ENCODE measurements at places on chromosomes 5 and 9.

DNA sequence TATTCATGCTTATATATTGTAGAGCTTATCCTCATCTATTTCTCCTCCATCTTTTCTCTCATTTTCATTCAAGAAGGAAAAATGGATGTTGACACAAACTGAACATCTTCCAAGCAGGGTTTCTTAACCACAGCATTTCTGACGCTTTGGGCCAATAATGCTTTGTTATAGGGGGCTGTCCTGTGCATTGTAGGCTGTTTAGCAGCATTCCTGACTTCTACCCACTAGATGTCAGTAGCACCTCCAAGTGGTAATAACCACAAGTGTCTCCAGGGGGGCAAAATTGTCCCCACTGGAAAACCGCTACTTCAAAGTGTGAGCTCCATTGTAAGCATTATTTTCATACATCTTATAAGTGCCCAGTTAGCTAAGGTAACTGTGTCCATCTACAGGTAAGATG is 2.6 kb upstream of the TXNDC8 start:
- no peak for DNase-seq

DNA sequence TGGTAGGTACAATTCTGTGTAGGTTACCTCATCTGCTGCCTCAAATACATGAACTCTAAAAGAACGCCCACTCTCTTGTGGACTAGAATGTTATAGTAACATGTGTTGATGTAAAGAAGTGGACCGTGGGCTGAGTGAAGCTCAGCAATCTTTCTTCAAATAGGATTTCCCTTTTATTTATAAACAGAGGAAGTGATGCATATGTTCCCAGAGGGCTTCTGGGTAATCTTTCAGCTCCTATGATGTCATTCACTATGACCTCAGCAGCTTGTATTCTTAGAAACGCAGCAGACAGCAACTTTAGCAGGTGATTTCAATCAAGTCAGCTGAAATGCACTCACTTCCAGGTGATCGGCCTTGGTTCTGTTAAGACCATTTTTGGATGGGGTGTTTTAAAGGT is 14.4 kb downstream of the F2RL2 start:
- no peak for DNase-seq

DNA sequence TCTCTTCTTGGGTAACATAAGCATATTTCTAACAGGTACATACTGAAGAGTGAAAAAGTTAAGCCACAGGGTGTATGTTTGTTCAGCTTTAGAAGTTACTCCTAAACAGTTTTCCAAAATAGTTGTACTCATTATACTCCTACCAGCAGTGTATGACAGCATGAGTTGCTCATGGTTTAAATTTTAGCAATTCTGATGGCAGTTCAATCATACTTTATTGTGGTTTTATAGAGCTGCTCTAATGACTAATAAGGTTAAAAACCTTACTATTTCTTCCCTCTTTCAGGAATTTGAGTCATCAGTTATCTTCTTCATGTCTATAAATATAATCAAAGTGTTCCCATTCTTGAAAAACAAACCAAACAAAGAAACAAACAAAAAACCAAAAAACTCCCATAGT is 81.5 kb downstream of the CAAP1 start:
- no peak for DNase-seq

- peak; percentile 86 for DNase-seq
Measured at GRCh38 chr5:178121391-178122276, 8.3 kb downstream of the N4BP3 start.

- DNase-seq = no peak
Measured at GRCh38 chr5:133353741-133354140, 258.6 kb downstream of the FSTL4 start.

- no peak for DNase-seq
Measured at GRCh38 chr5:88761269-88761850, 121.6 kb downstream of the MEF2C start.

DNA sequence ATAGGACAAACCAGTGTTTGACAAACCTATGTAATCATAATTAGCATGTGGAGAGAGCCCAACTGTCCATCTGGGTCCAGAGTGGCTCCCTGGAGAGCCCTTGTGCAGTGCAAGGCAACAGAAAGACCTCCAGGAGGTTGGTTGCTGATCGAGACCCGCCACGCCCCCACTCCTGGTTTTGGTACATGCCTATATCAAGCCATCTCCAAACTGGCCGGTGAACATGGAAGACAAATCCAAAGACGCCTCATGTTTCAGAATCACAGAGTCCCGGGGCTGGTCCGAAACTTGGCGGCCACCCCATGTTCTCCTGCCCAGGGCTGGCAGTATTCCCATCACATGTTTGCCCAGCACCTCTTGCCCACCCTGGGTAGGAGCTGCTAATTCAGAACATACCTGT is 140.2 kb downstream of the PAX5 start:
- DNase-seq = no peak

GRCh38 chr5:142576303-142576702 is 109.6 kb downstream of the FGF1 start:
- no peak for DNase-seq

DNA sequence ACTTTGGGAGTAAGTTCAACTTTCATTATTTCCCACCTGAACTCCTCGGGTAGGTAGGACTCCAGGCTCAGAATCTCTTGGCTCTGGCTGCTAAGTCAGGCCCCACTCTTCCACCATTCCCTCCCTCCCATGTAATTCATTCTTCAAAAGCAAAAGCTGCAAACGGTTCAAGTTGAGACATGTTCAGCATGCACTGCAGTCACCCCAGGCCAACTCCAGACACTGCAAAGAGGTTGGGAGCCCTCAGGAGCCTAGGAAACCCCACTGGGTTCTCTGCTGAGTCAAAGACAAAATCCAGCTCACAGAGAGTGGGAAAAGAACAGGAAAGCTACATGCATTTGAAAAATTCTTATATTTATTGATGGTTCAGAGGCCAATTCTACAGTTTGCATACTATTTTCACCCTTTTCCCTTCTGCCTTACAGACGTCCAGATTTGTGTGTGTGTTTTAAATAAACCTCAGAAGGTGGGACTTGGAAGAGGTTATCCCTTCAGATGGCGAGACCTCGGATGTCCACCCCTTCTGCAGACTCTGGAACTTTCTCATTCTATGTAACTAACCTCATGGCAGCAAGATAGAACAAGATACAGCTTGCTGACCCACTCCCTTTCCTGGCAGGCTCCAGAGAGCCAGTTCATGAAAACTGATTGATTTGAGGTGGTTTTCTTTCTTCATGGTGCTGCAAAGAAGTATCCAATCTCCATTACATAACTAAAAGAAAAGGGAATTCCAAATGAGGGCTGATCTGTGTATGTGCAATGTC is 65.7 kb upstream of the EQTN start:
- peak; percentile 33 for DNase-seq

- no peak for DNase-seq
Measured at GRCh38 chr5:178152491-178153444, 917 bp downstream of the NHP2 start.

- DNase-seq = no peak
Measured at GRCh38 chr9:28820741-28821140, 1247.5 kb upstream of the C9orf72 start.

DNA sequence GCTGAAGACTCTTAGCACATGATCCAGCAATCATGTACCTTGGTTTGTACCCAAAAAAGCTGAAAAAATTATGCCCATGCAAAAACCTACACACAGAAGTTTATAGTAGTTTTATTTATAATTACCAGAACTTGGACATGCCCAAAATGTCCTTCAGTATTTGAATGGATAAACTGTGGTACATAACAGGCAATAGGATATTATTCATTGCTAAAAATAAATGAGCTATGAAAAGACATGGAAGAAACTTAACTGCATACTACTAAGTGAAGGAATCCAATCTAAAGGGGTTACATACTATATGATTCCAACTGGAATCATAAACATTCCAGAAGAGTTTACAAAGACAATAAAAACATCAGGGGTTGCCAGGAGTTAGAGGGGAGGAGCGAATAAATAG is 25.6 kb downstream of the FBXL17 start:
- DNase-seq = no peak

DNA sequence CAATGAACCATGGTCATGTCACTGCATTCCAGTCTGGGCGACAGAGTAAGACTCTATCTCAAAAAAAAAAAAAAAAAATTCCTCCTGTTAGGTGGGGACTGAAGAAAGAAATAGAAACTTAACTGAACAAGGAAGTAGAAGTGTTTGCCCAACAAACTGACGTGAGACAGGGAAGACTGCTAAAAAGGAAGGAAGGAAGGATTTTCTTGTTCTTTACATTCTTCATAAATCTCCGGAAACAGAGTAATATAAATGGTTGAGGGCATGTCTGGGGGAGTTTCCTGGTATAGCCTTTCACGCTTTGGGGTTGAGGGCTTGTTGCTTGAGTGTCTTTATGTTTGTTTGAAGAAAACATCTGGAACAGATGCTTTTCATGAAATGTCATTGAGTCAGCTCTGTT is 3.1 kb downstream of the TOR1B start:
- DNase-seq = no peak

GRCh38 chr9:132478353-132479050 is 68.5 kb downstream of the CFAP77 start:
- DNase-seq = no peak

GRCh38 chr9:99298614-99299013 is 76.5 kb downstream of the SEC61B start:
- DNase-seq = no peak

DNA sequence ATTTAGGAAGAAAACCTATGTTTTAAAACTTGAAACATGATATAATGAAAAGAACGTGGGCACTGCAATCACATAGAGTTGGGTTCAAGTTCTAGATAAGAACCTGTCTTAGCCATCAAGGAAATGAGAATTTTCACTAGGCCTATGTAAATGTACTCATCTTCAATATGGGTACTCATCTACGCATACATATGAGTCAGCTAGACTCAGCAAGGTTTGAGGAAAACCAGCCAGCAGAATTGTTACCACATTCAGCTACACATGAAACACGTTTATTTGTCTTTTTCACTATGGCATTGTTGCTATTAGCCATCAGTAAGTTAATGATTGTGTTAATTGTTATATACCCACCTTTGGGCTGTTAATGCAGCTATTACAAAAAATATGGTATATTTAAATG is 146.3 kb downstream of the CHSY3 start:
- DNase-seq = no peak

DNA sequence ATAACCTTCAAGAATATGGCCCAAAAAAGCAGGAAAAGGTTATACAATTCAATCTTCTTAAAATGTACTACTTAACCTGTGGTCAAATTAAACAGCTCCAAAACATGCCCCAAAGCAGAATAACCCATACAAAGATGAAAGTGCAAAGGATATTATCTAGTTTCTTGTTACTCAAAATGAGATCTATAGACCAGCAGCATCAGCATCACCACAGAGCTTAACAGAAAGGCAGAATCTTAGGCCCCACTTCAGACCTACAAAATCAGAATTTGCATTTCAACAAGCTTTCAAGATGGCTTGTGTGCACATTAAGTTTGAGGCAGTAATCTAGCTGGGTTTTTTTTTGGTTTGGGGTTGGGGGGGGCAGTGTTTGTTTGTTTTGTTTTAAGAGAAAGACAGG is 54.0 kb downstream of the SCAI start:
- no peak for DNase-seq

DNA sequence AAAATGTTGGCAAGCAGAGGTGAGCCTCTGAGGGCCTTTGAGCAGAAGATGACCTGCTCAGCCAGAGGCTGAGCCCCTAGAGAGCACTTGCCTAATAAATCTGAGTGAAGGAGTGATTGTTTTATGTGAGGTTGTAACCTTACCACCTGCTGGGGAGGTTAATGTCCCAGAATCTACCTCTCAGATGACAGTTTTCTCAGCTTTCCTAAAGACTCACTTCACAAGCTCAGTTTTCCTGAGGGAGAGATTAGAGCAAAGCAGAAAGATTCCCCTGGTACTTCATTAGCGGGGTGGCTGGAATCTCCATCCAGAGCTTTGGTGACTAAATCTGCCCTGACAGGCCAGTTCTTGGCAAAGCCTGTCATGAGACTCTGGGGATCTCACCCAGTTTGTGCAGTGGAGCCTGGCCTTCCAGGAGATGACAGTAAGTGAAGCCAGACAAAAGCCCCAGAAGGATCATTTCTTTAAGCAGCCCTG is 48.8 kb upstream of the GALNT10 start:
- no peak for DNase-seq

DNA sequence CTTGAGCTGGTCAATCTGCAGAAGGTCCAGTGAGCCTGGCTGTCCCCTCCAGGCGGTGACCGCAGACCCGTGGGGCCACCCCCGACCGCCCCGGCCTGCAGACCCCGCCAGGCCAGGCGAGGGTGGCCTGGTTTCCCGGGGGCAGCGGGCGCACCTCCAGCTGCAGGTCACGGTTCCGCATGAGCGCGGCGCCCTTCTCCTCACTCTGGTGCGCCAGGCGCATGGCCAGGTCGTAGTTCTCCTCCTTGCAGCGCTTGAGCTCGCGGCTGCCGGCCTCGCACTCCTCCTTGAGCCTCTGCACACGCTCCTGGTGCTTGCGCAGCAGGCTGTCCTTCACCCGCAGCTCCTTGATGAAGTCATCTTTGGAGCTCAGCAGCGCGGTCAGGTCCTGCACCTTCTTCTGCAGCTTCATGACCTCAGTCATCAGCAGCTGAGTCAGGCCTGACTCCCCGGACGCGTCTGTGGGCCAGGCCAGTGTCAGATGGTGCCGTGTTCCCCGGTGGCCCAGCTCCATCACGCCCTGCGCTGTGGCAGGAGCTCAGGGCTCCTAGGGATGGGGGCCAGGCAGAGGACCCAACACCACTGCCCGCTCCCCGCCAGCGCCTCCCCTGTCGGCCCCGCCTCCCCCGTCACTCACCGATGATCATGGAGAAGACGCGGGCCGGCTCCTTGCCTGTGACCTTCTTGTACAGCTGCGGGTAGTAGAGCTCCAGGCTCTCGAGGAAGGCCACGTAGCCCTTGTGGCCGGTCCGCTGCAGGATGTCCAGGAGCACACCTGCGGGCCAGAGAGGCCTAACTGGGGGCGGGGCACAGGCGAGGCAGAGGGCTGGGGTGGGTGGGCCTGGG is 2.6 kb downstream of the CARD9 start:
- DNase-seq = no peak

DNA sequence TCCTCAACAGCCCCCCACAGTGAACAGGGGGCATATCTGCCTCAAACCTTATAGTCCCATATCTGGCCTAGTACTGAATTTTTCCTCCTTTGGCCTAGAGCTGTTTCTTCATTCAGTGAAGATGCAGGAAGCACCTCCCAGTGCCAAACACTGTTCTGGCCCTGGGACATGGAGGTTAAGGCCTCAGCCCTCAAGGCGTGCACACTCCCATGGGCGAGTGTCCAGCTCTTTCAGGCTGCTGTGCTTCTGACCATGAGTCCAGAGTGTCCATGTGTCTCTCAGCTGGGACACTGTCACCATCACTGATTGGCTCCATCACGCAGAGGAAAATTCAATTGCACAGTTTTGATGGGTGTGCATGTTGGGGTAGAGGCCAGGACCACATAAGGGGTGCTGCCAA is 151.5 kb downstream of the PAX5 start:
- DNase-seq = no peak

GRCh38 chr9:3850098-3850497 is 324.3 kb upstream of the RFX3 start:
- DNase-seq = no peak

Measured in right forelimb (tissue), 1 donor.